ENCODE measurements at places on chromosomes 3 and 15.

- no peak for DNase-seq
These were observed 30.0 kb downstream of the CORO2B start for GRCh38 chr15:68608844-68609232.

DNA sequence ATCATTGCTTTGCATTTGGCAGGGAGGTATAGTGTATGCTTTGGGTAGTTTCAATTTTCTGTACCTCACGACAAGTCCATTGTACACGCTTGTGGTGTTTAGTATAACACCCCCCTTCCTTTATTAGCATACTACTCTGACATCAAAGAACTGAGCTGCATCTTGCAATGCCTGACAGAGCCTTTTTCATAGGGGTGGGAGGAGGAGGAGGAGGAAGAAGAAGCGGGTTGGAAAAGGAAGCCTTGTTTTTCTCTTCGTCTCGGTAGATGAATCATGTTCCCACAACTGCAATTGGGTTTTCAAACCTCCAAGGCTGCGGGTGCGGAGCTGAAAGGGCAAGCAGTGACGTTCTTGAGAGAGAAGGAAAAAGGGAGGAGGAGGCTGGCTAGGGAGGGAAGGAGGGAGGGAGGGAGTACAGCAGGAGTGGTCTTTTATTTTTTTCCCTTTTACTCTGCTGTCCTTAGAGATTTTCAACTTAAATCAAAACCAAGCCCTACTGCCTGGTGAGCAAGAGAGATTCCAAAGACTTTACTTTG lies 175.7 kb downstream of the KLHL25 start:
- DNase-seq = peak; percentile 98

DNA sequence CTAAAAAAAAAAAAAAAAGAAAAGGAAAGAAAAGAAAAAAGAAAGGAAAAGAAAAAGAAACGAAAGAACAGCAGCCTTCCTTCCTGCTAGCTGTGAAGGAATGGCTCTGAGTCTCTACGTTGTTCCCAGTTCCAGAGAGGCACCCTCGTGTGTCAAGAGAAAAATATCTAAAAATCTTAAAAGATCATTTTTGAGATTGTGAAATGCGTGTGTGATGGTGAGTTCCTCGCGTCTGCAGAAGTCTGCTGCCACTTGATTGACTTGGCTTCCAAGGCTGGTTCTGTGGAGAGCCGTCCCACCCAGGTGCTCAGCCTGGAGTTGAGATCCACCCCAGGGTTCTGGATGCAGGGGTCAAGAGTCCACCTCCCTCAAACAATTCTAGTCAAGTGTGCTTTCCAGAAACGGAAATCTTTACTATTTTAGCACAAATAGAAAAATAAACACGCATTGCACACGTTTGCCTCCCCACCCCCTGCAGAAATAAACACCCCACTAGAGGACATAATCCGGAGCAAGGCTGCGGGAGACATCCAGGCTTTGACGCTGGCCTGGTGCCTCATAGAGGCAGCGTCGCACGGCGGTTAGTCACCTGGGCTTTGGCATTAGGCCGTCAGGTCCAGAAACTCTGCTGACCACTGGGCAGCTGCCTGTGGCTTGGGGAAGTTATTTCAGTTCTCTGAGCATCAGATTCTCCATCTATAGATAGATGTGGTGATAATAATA lies 265.4 kb downstream of the FAM43A start:
- DNase-seq = no peak

- DNase-seq = no peak
These were observed 47.9 kb downstream of the IGSF11 start for GRCh38 chr3:118986734-118987133.

GRCh38 chr15:67548862-67549651 lies 6.6 kb downstream of the MAP2K5 start:
- DNase-seq = no peak

GRCh38 chr3:140655678-140656077 lies 22.2 kb upstream of the TRIM42 start:
- no peak for DNase-seq

- peak; percentile 87 for DNase-seq
These were observed 515 bp upstream of the EIF3J start for GRCh38 chr15:44536302-44536961.

GRCh38 chr3:131484496-131485111 lies 18.2 kb downstream of the MRPL3 start:
- DNase-seq = no peak

DNA sequence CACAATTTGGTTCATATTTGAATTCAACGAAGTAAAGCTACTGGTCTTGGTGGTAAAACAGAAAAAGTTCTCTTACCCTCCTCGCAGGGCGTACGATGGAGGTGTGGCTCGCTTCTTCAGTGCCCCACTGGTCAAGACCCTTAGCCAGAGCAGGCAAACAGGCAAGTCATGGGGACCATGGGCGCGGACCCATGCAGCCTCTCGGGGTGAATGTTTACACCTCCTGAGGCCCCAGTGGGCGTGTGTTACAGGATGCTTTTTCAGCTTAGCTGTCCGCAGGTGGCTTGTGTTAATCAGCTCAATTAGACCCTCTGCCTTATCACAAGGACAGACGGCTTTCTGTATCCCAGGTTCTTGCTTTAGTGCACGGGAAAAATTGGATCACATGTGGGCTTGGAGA lies 991.8 kb downstream of the GBE1 start:
- no peak for DNase-seq

- DNase-seq = no peak
These were observed 289.9 kb downstream of the GAP43 start for GRCh38 chr3:115913069-115913686.

DNA sequence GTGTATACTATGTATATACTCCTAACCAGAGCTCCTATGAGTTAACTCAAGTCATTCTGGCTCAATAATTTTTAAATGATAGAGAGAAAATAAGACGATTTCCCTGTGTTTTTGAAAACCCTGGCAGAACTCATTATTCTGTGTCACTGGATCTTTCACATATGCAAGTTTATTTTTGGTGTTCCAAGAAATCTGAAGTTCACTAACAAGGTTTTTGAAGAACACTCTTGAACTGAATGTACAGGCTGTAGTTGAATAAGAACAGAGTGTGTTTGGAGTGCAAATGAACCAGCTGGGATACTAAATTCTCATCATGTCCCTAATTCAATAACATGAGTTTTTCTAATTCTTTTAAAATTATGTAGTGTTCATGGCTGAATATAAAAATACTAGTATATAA lies 466.9 kb upstream of the SUCLG2 start:
- DNase-seq = no peak

- no peak for DNase-seq
These were observed 24.3 kb downstream of the CCR3 start for GRCh38 chr3:46266598-46266997.

GRCh38 chr15:29064731-29065130 lies 179.0 kb downstream of the APBA2 start:
- no peak for DNase-seq

DNA sequence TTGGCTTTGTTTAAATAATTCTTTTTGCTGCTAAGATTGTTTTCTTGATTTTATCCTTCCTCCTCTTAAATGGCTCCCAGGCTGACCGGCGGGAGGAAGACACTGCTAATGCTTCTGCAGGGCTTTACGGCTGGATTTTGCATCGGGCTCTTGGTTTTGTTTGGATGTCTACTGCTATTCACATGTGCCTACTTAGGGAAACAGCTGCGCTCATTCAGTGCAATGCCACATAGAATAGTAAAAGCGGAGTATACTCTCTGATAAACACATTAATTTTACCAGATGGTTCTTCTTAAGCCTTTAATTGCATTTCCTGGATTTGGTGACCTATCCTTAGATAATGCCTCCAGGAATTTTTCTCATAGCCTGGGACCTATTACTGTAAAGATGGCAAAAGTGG lies 146.6 kb downstream of the THSD4 start:
- DNase-seq = no peak

DNA sequence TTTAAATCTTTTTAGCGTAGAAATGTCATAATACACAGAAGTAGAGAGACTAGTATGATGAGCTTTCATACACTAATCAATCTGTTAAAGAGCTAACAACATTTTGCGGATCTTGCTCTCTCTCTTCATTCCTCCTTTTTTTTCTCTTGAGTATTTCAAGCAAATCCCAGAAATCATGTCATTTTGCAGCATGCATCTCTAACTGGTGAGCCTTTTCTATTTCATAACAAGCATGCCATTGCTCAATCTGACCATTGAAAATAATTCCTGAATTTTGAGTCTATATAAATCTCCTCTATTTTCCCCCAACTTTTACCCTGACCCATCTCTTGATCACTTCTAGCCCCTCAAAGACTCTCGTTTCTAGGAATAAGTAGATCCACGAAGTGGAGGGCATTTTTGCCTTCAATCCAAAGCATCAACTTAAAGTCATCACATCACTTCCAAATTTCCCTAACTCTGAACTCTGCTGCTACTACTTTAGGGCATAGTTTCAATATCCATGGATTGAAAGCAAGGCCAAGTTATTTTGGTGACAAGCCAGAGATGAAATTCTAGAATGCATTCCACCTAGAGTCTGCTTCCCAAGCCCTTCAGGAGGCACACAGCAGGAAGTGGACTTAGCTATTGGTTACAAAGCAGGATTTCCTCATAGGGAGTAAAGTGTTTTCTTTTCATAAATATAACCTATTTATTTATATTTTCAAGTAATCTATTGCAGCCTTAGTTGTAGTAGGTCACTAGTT lies 253.5 kb upstream of the ZPLD1 start:
- no peak for DNase-seq

DNA sequence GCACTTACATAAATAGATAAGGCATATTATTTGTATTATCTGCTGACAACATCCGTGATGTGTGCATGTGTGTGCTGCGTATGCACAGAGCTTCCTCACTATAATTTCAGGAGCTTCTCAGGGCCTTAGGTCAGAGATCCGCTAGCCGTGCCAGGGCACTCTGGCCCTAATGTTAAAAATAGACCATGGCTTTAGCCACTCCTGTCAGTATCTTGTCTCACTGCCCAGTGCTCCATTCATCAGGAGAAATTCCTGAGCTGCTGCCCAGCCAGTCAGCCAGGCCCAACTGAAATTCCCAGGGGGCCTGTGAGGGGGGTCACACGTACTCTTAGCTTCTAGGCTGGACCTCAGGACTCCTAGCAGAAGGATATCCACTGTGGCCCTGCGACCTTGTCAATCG lies 70.0 kb upstream of the ABHD2 start:
- DNase-seq = no peak

DNA sequence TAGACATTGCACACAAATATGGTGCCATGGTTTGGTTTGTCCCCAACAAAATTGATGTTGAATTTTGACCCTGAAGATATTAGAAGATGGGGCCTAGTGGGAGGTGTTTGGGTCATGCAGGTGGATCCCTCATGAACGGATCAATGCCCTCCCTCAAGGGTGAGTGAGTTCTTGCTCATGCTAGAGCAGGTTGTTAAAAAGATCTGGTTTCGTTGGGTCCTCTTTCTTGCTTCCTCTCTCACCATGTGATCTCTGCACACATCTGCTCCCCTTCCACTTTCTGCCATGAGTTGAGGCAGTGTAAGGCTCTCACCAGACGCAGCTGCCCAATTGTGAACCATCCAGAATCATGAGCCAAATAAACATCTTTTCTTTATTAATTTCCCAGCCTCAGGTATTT lies 87.8 kb upstream of the MDFIC2 start:
- DNase-seq = no peak

GRCh38 chr3:13782501-13782900 lies 97.4 kb downstream of the WNT7A start:
- DNase-seq = no peak

GRCh38 chr3:43997788-43998369 lies 243.8 kb upstream of the TOPAZ1 start:
- no peak for DNase-seq

DNA sequence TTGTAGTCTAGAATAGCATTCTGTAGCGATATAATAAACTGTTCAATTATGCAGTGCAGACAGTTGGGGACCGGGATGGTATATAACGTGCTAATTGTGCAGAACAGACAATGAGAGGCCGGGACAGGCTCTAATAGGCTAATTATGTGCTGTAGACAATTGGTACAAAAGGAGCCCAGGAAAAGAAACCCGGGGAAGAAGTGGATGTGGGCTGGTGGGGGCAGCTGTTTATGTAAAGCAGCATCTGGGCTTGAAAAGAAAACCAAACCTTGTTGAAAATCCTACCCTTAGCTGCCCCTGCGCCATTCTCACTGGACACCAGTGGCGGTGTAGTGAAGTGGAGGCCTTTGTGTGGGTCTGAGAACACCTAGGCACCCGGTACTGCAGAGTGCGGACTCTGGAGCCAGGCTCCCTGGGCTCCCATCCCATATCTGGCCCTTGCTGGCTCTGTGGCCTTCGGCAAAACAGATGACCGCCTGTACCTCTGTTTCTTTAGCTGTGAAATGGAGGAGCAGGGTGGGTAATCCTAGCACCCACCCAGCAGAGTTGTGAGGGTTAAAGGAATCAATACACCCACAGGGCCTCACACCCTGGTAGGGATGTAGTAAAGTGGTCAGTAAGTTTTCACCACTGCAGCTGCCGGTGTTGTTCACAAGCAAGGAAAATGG lies 51.5 kb downstream of the CMTM6 start:
- no peak for DNase-seq

GRCh38 chr15:51625236-51625635 lies 2.7 kb upstream of the DMXL2 start:
- no peak for DNase-seq

- DNase-seq = no peak
These were observed 75.8 kb upstream of the KCNAB1 start for GRCh38 chr3:156044634-156044975.

DNA sequence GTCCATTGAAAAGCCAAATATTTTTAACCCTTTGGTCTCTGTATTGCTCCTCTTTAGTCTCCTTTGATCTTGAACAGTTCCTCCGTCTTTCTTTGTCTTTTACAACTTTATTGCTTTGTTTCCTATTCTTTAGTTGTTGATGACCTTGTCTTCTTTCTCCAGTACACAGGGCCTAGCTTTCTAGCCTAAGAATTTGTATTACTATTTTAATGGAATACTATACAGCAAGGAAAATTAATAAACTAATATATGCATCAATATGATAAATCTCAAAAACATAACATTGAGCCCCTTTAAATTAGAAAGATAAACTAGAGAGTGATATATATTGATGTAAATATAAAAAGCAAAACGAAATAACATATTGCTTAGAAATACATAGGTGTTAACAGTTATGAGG lies 88.7 kb downstream of the NR1D2 start:
- no peak for DNase-seq

DNA sequence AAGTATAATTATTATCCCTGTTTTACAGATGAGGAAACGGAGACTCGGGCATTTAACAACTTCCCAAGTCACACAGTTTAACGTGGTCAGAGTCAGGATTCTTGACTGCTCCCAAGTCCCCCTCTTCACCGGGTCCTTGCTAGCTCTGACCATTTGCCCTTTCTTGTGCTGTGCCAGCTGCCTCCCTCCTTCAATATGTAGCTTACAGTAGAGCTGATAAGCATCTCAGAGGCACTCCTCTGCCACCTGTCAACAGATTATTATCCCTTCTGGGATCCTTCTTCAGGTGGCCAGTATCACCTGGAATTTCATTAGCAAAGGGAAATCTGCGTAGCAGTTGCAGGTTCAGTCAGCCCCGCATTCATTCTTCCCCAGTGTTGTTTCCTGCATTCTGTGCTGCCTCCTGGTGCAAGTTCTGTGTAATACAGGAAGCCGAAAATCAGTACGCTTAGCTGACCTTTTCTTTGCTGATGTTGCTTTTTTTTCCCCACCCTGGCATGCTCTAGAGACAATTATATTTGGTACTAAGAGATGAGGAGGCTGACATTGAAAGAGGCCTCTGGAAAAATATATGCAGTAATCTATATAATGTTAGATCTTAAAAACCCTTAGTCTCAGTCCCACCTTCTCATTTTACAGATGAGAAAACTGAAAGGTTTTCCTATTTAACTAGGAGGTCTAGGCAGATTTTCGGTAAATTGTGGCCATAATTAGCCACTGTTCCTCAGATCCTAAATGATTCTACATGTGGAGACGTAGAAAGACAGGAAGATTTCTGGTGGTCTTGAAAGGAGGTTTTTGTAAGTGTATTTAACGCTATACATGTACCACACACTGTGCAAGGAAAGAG lies 24.8 kb downstream of the TMOD2 start:
- peak; percentile 25 for DNase-seq
